ENCODE measurements at places on chromosomes 5 and 9. TPM values are rescaled to one million over a fixed set of nuclear protein-coding genes. Genes with fewer than 3 reads are reported as not detected.

CLTB gene
- 108 TPM for total RNA-seq

CMYA5 gene
- total RNA-seq: 9.9 TPM

FAXDC2 gene
- total RNA-seq: 32.3 TPM

RGMB gene
- 10.6 TPM for total RNA-seq

RAB24 gene
- total RNA-seq: 31.5 TPM

CNTNAP3B gene
- 81.6 TPM for total RNA-seq

SLC6A7 gene
- total RNA-seq: 10.8 TPM

PDZD2 gene
- 5.5 TPM for total RNA-seq

ADAMTS16 gene
- total RNA-seq: 7.2 TPM

TTLL11 gene
- total RNA-seq: 8.9 TPM

TERT gene
- not detected for total RNA-seq

NR5A1 gene
- total RNA-seq: not detected

PCDHGB6 gene
- total RNA-seq: 9.1 TPM

ZBED3 gene
- total RNA-seq: 15.2 TPM

FSD1L gene
- 11.8 TPM for total RNA-seq

Data from umbilical cord (tissue), 2 donors.